ENCODE measurements at places on chromosomes 16 and 17.
A peak's percentile ranks its signal among the peaks of the same experiment; 100 is the strongest.

DNA sequence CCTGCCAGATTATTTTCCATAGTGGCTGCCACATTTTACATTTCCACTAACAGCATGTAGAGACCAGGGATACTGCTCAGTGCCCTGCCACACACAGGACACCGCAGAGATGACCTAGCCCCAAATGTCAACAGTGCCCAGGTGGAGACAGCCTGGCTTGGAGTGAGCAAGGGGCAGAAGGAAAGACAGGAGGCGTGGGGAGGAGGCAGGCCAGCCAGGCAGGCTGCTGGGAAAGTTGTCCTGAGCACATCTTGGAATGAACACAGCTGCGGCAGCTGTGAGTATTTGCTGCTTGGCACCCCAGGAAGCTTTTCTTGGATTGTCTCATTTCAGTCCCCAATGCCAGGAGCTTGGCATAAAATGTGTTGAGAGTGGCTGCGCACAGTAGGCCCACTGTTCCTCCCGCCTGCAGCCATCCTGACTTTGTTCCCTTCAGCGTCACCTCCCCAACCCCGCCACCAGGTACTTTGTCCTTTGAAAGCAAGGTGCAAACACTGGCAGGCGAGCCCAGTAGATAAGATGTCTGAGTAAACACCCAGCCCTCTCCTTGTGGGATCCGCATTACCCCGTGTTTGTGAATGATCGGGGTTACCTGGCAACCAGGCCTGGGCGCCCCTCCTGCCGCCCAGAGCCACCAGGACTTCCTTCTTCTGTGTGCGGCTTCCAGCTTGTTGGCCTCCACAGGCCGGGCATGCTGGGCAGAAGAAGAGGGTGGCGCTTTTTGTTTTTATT, 114.0 kb downstream of the CMIP start:
- DNase-seq = no peak

DNA sequence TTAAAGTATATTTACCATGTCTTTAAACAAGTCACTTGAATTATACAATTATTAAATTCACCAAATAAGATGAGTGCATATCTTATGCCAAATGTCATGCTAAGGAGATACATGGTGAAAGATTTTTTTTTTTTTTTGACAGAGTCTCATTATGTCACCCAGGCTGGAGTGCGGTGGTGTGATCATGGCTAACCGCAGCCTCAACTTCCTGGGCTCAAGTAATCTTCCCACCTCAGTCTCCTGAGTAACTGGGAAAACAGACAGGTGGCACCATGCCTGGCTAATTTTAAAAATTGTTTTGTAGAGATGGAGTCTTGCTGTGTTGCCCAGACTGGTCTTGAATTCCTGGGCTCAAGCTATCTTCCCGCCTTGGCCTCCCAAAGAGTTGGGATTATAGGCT, 149.0 kb upstream of the GOT2 start:
- DNase-seq = peak; percentile 47

DNA sequence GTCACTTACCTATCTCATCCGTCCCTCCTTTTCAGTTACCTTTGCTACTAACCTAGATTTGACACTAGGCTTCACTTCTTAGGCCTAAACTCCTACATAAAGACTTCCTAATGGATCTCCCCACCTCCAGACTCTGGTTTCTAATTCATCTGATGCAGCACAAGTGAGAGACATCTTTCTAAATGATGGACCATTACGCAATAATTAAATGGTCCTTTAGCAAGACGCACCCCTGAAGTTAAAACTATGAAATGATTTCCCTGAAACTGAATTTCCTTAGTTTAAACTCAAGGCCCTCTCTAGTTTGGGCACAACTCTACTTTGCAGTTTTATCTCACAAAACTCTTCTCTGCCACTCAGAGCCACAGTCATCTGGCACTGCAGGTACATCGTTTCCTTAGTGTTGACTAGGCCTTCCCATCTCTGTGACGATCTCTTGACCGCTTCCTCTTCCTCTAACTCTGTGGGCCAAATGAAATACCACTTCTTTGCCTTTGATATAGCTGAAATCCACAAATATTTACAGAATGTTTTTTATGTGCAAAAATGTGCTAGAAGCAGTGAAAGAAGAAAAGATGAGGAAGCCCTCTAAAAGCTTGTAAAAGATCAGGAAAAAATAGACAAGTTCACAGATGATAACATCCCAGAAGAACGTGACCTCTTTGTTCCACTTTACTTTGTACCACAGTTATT, 3.3 kb downstream of the SYNRG start:
- DNase-seq = peak; percentile 69

DNA sequence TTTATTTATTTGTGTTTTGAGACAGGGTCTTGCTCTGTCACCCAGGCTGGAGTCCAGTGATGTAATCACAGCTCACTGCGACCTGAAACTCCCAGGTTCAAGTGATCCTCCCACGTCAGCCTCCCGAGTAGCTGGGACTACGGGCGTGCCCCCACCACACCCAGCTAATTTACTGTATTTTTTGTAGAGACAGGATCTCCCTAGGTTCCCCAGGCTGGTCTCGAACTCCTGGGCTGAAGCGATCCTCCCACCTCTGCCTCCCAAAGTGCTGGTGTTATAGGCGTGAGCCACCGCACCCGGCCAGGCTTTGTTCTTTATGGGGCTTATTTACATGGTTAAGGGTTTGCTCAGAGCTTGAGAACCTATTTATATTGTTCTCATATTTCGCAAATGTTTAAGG, 5.8 kb upstream of the MEIOB start:
- DNase-seq = no peak

- DNase-seq = peak; percentile 15
Observed at GRCh38 chr16:49049191-49049590, 232.4 kb downstream of the CBLN1 start.

DNA sequence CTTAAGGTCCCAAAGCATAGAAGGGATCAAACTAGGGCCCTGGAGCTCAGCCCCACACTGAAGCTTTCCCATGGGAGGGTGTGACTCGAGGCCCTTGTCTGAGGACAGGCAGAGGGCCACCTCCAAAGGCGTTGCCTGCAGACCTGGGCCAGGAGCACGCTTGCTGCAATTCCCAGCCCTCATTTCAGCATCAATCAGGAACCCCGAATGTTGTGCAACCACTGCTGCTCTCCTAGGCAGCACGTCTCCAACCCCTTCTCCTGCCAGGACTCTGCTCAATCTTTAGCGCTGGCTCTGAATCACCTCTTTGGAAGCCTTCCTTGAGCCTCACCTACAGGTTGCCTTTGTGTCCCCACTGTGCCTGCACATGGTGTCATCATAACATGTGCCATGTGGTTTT, 14.0 kb upstream of the ATP2C2 start:
- no peak for DNase-seq

DNA sequence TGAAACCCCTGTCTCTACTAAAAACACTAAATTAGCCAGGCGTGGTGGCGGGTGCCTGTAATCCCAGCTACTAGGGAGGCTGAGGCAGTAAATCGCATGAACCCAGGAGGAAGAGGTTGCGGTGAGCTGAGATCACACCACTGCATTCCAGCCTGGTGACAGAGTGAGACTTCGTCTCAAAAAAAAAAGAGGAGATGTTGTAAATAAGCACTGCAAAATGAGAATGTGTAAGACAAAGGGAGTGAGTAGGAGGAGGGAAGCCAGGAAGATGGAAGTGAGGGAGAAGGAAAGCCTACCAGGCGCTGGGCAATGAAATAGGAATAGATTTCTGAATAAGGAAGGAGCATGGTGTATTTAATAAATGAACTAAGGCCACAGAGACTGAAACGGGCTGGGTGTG, 8.7 kb upstream of the PRPF8 start:
- DNase-seq = peak; percentile 37

GRCh38 chr17:31787857-31788570, 71.0 kb downstream of the COPRS start:
- peak; percentile 92 for DNase-seq

GRCh38 chr16:3101841-3102470, 2.9 kb upstream of the ZSCAN10 start:
- no peak for DNase-seq

- DNase-seq = no peak
Observed at GRCh38 chr17:81703747-81704654, 834 bp downstream of the MRPL12 start.

- DNase-seq = peak; percentile 62
Observed at GRCh38 chr17:18377437-18378204, at the start of gene EVPLL. EVPLL (plus strand) TSS chr17:18377778; CDS start chr17:18380938, 3,160 bp downstream.

- DNase-seq = peak; percentile 40
Observed at GRCh38 chr17:77734371-77735080, 224.0 kb upstream of the TNRC6C start.

DNA sequence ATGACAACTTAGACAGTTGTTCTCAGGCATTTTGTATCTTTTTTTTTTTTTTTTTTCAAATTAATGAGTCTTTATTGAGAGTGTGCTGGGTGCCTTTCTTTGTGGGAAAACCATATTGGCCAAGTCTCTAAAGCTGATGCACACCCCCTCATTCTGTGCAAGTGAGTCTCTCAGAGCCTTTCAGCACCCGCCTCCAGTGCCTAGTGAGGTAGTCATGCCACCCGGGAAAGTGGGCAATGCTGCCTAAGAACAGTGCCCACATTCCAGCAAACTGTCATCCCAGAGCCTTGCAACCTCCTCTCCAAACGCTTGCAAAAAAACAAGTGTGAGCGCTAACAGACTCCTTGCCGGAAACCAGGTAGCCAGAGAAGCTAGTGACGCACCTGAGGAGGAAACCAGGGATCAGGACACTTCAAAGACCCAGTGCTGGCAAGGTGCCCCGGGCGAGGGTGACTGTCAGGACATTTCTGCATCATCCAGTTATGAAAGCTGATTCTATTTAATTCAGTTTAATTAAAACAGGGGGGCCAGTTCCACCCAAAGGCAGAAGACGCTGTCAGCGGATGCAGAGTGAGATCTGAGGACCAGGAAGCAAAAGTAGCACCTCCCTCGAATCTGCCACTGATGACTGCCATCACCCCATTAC, 34.9 kb downstream of the SMARCE1 start:
- DNase-seq = no peak

DNA sequence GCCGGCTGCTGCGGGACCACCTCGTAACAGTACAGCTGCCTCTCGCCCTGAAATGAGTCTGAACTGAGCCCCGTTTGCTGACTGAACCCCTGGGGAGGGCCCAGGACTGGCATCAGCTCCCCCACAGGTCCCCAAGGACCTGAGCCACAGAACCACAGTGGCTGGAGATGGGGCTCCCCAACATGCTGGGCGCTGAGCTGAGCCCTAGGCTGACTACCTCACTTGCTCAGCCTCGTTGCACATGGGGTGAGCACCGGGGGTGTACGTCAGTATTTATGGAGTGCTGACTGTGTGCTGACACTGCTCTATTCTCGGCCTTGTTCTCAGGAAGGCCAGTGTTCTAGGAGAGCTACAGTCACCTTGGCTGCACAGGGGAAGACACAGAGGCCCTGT, 6.6 kb upstream of the VASN start:
- DNase-seq = no peak

DNA sequence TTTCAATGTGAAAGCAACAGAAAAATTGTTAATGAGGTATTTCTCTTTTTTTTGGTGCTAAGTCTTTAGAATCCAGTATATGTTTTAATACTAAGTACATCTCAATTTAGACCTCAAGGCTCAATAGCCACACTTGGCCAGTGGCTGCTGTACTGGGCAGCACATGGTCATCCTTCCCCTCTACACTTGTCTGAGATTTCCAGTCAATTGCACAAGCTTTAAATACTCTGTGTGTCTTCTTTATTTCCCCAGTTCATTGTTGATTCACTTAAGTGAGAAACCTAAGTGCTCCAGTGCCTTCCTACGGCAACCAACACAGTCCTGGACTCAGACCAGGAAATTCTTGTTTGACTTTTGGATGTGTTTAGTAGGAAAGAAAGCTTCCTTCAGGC, 62.2 kb downstream of the TNRC6C start:
- no peak for DNase-seq

DNA sequence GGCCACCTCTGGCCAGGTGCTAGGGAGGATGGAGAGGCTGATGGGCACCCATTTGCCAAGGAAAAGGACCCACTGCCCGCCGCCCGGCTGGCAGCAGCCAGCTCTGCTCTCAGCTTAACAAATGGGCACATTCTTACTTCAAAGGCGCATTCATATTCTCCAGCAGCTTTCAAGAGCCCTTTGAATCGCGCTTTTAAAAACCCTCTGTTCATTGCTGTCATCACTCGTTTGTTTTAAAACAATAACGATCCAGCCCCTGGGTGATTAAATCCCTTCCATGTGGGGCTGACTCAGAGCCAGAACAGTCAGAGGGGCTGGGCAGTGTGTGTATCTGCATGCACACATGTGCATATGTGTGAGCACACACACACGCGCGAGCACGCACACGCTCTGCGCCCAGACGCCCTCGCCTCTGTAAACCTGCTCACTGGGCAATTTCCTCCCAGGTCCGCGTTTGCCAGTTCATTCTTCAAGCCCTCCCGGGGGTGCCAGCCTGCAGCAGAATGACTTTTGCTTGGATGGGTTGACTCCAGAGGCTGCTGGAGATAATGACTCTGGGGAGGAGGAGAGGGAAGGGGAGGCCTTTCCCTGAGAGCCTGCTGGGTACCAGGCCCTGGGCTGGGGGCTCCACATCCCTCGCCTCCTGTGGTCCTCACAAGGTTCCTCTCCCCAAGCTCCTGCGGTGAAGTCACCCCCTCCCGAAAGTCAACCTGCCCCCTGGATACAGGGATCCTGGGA, 133.1 kb downstream of the SDK2 start:
- no peak for DNase-seq

GRCh38 chr16:69903865-69904415, 47.2 kb upstream of the CLEC18A start:
- no peak for DNase-seq

- peak; percentile 39 for DNase-seq
Observed at GRCh38 chr17:17139972-17140589, 66.1 kb downstream of the PLD6 start.

DNA sequence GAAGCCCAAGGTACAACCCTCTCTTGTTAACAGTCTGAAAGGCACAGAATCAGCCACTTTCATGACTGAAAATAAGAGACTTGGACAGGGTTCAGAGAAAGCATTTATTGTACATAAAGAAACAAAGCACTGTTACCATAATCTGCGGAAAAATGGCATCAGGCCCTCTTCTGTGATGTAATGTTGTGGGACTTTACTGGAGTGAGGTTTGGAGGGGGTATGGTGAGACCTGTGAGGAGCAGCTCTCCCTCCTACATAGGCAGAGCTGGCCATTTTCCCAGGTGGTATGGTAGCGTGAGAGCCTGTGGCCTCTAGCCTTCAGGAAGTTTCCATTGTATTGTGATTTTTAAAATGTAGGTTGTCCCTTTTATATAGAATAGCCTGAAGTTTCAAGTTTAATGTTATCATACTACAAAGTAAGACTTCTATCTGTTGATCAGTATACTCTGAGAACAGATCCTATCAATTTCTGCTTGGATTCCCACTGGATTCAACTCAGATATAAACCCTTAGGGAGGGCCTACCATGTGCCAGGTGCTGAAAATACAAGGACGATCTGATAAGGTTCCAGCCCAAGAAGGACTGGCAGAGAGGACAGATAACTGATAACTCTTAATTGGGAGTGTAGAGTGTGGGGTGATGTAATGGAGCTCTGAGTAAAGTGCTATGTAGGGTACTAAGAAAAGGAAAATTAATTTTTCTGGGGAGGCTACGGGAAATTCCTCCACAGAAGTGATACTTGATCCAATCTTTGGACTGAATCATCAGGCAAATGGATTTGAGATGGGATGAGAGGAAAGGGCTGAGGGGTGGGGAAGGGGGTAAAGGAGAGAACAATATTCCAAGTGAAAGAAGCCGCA, 4.1 kb upstream of the YPEL2 start:
- DNase-seq = no peak

GRCh38 chr16:6517020-6517720, 815.5 kb upstream of the RBFOX1 start:
- DNase-seq = no peak
